ENCODE measurements at places on chromosomes 5 and 9. TPM values are rescaled to one million over a fixed set of nuclear protein-coding genes. Genes with fewer than 3 reads are reported as not detected.
A peak's percentile ranks its signal among the peaks of the same experiment; 100 is the strongest.

The PDE8B gene
- 1.5 TPM for total RNA-seq

The KLF4 gene
- total RNA-seq, result 2.4 TPM

The NOXA1 gene
- 8.0 TPM for total RNA-seq

The NDST1 gene
- total RNA-seq, result 81.4 TPM

- no peak overlapping the region for H3K4me3 ChIP-seq
- no peaks in the 10 kb centered on the region for H3K27me3 ChIP-seq
- H3K36me3 ChIP-seq, result peaks cover 3% of the 10 kb centered on the region
These were observed 34.3 kb downstream of the MTMR12 start for GRCh38 chr5:32278406-32278805.

The GEMIN5 gene
- 5.7 TPM for total RNA-seq

The F2RL1 gene
- total RNA-seq, result 17.0 TPM

The GPRIN1 gene
- 0.99 TPM for total RNA-seq

- no peak overlapping the region for H3K4me3 ChIP-seq
- no peak overlapping the region for H3K27ac ChIP-seq
- peaks cover 81% of the 10 kb centered on the region for H3K36me3 ChIP-seq
These were observed 7.2 kb downstream of the CHMP5 start for GRCh38 chr9:33272061-33272460.

GRCh38 chr9:130173666-130173983, 1.4 kb downstream of the NCS1 start:
- no peaks in the 10 kb centered on the region for H3K36me3 ChIP-seq
- no peak for DNase-seq
- H3K27ac ChIP-seq, result no peak overlapping the region
- H3K4me1 ChIP-seq, result no peaks in the 10 kb centered on the region
- no peaks in the 10 kb centered on the region for H3K27me3 ChIP-seq

GRCh38 chr5:132110930-132111329, 37.3 kb downstream of the CSF2 start:
- no peaks in the 10 kb centered on the region for H3K4me1 ChIP-seq
- no peaks in the 10 kb centered on the region for H3K36me3 ChIP-seq
- H3K4me3 ChIP-seq, result no peak overlapping the region
- no peaks in the 10 kb centered on the region for H3K27me3 ChIP-seq
- DNase-seq, result no peak
- H3K27ac ChIP-seq, result no peak overlapping the region

DNA sequence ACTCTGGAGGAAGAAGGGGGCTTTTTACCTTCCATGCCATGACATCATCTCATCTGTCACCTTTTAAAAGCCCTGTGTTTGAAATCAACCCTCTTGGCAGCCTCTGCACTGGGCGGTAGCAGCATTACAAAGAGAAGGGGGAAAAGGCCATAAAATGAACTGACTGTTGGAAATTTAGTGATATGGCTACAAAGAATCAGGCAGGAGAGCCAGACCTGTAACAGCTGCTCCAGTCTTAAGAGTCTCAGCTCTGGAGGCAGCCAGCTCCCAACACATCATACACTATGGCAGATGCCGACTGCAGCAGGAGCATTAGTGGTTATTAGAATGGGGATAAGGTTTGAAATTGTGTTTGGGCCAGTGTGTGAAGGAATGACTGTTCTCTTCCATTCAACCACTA, 257.5 kb downstream of the DMAC1 start:
- H3K36me3 ChIP-seq, result no peaks in the 10 kb centered on the region
- no peak overlapping the region for H3K4me3 ChIP-seq
- no peak for DNase-seq
- H3K4me1 ChIP-seq, result no peaks in the 10 kb centered on the region
- H3K27ac ChIP-seq, result no peak overlapping the region

- H3K4me1 ChIP-seq, result no peaks in the 10 kb centered on the region
- H3K36me3 ChIP-seq, result no peaks in the 10 kb centered on the region
- no peaks in the 10 kb centered on the region for H3K27me3 ChIP-seq
- no peak for DNase-seq
- H3K27ac ChIP-seq, result no peak overlapping the region
These were observed 30.2 kb upstream of the CCNG1 start for GRCh38 chr5:163407034-163407655.

The CATSPER3 gene
- 0.81 TPM for total RNA-seq

The TMEM232 gene
- 0.56 TPM for total RNA-seq

The GPX8 gene
- total RNA-seq, result 1.3 TPM

- H3K4me1 ChIP-seq, result no peaks in the 10 kb centered on the region
- H3K27me3 ChIP-seq, result no peaks in the 10 kb centered on the region
- H3K36me3 ChIP-seq, result no peaks in the 10 kb centered on the region
- H3K4me3 ChIP-seq, result no peak overlapping the region
- no peak for DNase-seq
- no peak overlapping the region for H3K27ac ChIP-seq
These were observed 225.4 kb upstream of the RFX3 start for GRCh38 chr9:3751125-3751758.

DNA sequence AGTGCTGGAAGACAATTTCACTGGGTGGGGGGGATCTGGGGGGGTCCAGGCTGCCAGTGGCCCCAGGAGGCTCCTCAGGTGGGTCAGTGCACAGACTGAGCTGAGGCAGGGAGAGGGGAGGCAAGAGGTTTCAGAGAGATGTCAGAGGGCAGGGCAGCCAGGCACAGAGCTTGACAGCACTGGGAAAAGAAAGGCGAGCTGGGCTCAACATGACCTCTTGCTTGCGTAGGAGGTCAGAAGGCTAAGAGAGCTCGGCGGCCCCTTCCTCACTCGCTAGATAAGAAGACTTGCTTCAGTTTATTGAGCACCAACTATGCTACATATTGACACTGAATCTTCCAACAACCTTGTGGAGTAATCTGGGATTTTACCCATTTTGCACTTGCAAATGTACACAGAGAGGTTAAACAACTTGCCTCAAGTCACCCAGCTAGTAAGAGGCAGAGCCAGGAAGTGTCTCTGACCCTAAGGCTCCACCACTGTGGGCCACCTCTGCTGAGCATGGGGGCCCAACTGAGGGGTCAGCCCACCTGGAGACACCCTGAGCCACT, 3.5 kb downstream of the PDLIM7 start:
- no peaks in the 10 kb centered on the region for H3K27me3 ChIP-seq
- no peaks in the 10 kb centered on the region for H3K4me1 ChIP-seq
- H3K27ac ChIP-seq, result peak overlapping the region; percentile 55
- DNase-seq, result no peak
- no peak overlapping the region for H3K4me3 ChIP-seq

- H3K27me3 ChIP-seq, result no peaks in the 10 kb centered on the region
- peak overlapping the region; percentile 73 for H3K27ac ChIP-seq
- peaks cover 29% of the 10 kb centered on the region for H3K36me3 ChIP-seq
- peaks cover 22% of the 10 kb centered on the region for H3K4me1 ChIP-seq
- H3K4me3 ChIP-seq, result no peak overlapping the region
- DNase-seq, result peak; percentile 95
These were observed 48.9 kb downstream of the DYNC2I2 start for GRCh38 chr9:128607642-128608350.

GRCh38 chr5:77239126-77239741, 28.8 kb downstream of the PDE8B start:
- DNase-seq, result no peak
- H3K27ac ChIP-seq, result no peak overlapping the region
- no peaks in the 10 kb centered on the region for H3K27me3 ChIP-seq
- H3K4me1 ChIP-seq, result no peaks in the 10 kb centered on the region
